Stimulated activated CD4-positive, alpha-beta T cell treated with anti-CD3 and anti-CD28 coated beads, Interleukin-2, amount 100 ng/mL, for 24 hours (primary cell): ENCODE measurements at places on chromosomes 6 and 20.

DNA sequence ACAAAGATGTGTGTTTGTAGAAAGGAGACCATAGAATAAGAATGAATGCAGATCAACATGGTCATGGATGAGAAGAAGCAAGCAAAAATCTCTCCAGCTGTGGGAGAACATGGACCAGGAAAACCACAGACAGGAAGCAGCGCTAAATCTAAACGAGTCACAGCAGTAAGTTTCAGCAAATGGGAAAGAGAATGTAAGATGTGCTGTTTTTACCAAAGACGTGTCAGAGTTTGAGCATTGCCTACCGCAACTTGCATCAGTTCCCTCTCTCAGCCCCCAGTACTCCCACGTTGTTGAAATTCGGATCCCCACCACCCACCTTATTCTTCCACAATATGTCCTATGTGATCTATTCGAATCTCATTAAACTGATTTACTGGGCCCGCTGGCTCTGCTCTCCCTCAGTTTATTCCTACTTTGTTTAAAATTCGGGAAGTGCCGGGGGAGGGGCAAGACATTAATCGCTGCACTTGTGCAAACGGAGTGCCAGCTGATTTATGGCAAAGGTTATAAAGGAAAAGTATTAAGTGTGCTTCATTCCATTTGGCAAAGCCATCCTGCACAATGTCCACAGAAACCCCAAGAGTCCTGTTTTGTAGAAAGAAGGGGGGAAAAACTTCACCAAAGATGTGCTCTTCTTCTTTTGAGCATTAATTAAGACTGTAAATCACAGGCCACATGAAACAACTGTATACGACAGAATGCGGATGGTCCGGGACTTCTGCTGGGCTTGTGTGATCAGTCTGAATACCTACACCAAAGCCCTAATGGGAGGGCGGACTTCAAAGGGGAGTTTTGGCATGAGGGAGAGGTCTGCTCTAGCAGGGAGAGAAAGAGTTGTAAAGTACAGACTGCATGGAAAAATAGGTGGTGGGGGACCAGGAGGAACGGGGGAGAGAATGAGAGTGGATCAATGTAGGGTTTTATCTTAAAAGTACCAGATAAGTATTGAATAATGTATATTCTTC lies 59.1 kb upstream of the PRDM1 start:
- DNase-seq = no peak

GRCh38 chr20:20465252-20465651 lies 97.3 kb downstream of the INSM1 start:
- DNase-seq = no peak

DNA sequence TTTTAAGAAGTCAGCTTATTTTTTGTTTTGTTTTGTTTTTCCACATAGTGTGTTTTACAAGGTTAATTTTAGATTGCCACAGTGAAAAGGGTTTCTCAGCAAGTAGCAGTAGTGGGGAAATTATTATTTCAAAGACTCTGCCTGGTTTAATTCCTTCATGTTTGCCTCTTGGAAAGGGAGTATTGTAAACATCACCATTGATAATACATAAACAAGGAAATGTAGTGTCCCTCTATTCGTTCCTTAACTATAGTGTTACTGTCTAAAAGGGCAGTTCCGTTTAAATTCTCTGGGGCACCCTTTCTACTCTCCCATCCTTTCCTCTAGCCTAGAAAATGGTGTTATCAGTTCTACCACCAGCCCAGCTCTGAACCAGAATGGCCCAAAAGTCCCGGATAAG lies 391.0 kb upstream of the SOX4 start:
- DNase-seq = no peak

DNA sequence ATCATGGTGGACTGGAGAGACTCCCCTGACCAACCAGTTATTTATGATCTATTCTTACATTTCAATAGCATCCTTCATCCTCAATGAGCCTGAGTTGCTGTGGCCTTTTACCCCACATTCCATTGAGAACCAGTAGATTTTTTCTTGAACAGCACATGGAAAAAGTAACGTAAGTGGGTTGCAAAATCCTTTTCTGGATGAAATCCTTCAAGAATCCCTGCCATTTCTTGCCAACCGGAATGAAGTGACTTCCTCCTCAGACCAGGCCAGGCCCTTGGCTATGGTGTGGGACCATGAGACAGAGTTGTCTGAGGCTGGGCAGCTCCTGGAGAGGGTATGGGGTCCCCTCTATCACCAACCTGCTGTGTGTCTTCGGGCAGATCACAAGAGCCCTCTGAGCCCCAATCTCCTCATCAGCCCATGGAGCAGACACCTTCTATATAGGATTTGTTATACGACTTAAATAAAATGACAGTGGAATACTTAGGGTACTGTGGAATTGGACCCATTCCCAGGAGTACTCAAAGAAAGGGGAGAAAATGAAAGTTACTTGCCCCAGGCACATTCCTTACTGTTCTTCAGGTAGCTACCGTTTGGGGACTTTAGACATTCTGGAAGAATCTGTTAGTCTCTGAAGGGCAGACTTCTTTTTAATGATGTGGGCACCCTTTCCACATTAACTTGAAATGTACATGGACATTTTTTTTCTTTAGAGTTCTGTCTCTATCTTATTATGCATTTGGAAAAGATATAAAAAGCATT lies 10.9 kb downstream of the EYA2 start:
- no peak for DNase-seq

GRCh38 chr6:83430611-83431544 lies at the start of gene ME1:
Gene ME1 (minus strand): TSS chr6:83431051. CDS start chr6:83430954, 97 bp downstream.
- no peak for DNase-seq

GRCh38 chr20:9323622-9324021 lies 190.8 kb upstream of the LAMP5 start:
- DNase-seq = no peak

GRCh38 chr6:56062836-56063235 lies 184.5 kb downstream of the COL21A1 start:
- no peak for DNase-seq

DNA sequence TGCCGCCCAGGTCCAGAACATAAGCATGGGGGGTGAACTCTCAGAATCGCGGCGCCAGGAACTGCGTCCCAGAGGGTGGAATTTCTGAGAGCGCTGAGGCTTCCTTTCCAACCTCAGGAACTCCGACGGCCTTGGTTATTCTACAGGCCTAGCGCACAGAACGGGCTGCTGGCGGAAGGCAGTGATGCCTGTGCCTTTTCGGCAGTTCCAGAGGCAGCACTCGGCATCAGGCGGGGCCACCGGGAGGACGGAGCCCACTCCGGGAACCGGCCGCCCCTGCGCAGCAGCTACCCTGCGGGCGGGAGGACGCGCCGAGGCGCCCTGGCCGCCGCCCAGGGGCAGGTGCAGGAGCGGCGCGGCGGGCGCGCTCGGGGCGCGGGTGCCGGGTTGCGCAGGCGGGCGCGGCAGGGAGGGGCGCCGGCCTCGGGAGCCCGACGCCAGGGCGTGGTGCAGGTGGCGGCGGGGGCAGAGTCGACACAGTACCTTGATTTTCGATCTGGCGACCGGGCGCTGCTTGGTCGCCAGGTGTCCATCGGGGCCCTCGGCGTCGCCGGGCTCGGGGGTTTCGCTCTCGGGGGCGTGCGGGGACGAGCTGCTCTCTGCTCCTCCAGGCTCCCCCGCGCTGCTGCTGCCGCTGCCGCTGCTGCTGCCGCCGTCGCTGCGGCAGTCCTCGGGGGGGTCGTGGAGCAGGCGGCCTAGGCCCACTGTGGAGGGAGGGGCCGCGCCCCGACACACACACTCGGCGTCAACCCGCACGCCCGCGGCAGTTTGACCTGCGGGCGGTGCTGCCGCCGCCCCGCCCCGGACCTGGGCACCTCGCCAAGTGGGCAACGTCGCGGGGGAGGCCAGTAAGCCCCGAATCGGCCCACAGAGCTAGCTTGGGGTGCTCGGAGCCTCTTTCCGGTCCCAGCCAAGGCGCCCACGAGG lies 1.3 kb downstream of the OVOL2 start:
- DNase-seq = no peak

DNA sequence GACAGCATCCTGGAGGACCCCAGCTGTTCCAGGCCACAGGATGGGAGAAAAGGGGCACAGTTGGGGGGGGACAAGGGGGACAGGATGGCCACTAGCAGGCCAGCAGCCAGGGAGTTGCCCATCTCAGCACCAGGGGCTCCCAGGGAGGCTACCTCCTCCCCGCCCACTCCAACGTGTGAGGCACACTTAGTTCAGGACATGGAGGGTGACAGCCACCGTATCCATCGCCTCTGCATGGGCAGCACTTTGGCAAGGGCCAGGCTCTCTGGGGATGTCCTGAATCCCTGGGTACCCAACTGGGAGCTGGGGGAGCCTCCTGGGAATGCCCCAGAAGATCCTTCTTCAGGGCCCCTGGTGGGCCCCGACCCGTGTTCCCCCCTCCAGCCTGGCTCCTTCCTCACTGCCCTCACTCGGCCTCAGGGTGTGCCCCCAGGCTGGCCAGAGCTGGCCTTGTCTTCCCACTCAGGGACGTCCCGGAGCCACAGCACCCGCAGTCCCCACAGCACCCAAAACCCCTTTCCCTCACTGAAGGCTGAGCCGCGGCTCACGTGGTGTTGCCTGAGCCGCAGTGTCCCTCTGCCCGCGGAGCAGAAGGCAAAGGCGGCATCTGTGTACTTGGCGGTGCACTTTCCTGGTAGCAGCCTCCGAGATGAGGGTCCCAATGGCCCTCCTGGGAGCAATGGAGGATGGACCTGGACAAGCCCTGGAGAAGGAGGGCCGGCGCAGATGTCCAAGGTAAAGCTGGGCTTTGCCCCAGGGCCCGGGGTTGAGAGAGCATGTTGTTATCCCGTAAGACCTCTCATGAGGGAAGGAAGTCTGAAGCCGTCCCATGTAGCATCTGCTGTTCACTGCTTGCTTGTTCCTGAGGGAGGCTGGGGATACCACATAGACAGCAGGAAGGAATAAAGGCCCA lies 30.7 kb downstream of the ZNF831 start:
- DNase-seq = peak; percentile 11

DNA sequence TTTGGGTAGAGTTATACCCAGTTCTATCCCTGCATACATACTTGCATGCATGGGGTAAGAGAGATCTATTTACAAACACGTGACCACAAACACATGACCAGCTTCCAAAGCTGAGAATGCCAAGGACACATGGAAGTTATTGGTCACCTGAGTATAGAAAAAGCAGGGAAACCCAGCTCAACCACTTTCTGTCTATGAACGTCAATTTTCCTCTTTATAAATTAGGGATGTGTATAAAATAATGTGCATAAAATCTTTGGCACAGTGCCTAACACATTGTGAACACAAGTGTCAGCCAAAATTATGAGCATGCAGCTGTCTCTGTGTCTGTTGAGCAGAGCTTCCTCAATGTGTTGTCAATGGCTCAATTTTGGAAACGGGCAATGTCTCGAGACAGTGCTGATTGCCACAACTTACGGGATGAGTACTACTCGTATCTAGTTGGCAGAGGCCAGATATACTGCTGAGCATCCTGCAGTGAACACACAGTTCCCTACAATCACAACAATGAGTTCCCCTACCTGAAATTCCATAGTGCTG lies 44.9 kb downstream of the TPD52L1 start:
- DNase-seq = no peak

DNA sequence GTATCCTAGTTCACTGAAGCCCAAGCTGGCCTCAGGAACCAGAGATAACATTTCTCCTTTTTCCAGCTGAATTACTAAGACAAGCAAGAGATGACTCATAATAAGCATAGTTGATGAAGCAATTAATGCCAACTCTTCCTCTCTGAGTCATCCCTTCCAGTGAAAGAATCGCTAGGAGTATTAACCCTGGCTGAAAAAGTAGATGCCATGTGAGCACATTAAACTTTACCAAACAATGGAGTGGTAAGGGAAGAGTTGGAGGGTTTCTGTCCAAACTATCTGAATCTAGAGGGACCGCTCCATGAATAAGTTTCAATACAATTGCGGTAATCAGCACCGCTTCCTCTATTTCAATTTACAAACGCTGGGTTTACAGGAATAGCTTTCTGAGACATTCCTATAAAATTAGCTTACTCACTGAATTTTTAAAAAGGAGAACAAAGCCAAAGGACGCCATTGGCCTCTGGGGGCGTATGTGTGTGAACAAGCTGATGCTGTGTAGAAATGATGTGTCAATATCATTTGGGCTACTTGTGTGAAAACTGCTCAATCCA lies 48.3 kb downstream of the ATXN1 start:
- DNase-seq = peak; percentile 44

DNA sequence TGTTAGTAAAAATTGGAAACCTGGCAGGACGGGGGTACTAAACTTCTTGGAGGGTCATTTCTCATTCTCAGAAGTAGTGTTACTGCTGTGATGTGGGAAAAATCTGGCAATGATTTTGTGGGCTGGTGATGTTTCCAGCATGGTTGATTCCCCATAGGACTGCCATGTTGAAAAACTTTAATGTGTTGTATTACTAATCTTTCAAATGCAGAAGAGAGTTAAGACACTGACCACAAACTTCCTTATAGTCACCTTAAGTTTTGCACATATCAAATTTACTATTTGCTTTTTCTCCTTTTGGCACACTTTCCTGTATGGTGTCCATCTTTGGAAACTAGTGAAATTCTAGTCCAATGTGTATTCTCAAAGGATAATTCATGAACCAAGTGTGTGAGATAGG lies 236.2 kb upstream of the TAB2 start:
- no peak for DNase-seq

- no peak for DNase-seq
These were observed 34.9 kb downstream of the PYGB start for GRCh38 chr20:25282796-25283195.

GRCh38 chr20:856361-856775 lies 22.9 kb downstream of the FAM110A start:
- DNase-seq = peak; percentile 55

- peak; percentile 79 for DNase-seq
These were observed 135.0 kb upstream of the RIPOR2 start for GRCh38 chr6:25070547-25071366.

DNA sequence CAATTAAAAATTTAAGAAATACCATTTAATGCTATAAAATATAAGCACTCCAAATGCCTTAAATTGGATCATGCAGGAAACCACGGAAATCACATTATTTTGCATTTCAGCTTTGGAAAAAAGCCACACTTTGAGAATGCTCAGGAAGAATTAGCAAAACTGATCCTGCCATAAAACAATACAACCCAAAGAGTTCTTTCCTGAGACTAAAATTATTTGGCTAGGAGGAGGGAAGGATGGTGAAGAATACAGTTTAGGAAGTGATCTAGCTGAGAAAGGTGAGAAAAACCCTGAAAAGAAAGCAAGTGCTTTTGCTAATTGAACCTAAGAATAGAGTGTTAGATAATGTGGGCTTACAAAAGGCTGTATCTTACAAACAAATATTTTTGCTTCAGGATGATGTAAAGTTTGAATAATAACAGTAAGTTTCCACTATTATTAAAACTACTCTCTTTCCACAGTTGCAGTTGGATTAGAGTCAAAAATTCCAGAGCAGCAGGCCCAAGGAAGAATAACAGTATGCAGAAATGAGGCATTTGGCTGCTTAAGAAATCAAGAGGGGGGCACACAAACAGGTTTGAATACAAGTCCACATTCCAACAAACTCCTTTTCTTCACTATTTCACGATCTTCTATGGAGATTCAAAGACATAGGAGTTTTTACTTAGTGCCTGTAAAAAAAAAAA lies 565.4 kb downstream of the RFPL4B start:
- DNase-seq = no peak

GRCh38 chr6:47495207-47495606 lies 17.6 kb downstream of the CD2AP start:
- DNase-seq = no peak

DNA sequence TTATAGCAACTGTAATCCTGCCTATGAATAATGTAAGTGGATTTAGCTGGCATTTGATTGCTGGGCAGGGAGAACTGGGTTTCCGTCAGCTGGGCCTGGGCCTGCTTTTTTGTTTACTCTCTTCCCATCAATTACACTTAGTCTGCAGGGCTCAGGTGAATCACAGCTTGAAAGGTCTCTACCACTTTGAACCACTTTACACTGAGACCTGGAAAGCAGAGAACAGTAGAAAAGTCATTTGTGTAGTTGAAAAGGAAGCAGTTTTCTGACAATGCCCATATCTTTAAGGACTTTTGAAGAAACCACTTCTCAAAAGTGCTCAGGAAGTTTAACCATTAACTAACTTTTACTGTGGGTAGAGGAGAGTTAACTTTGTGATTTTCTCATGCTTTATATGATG lies 315.4 kb upstream of the SASH1 start:
- no peak for DNase-seq
